CD4-positive, alpha-beta T cell treated with Interleukin-10 for 1 hour (primary cell): ENCODE measurements at places on chromosomes 1 and 21.
A peak's percentile ranks its signal among the peaks of the same experiment; 100 is the strongest.

DNA sequence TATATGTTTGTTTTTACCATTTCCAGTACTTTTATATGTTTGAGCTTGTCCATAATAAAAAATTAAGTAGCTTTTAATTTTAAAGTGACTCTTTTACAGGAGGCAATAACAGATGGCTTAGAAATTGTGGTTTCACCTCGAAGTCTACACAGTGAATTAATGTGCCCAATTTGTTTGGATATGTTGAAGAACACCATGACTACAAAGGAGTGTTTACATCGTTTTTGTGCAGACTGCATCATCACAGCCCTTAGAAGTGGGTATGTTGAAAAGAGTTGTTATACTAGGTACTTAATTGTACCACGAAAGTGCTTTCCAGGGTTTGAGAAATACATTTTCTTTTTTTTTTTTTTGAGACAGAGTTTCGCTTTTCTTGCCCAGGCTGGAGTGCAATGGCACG is 46.1 kb downstream of the RNF2 start:
- no peak for DNase-seq

DNA sequence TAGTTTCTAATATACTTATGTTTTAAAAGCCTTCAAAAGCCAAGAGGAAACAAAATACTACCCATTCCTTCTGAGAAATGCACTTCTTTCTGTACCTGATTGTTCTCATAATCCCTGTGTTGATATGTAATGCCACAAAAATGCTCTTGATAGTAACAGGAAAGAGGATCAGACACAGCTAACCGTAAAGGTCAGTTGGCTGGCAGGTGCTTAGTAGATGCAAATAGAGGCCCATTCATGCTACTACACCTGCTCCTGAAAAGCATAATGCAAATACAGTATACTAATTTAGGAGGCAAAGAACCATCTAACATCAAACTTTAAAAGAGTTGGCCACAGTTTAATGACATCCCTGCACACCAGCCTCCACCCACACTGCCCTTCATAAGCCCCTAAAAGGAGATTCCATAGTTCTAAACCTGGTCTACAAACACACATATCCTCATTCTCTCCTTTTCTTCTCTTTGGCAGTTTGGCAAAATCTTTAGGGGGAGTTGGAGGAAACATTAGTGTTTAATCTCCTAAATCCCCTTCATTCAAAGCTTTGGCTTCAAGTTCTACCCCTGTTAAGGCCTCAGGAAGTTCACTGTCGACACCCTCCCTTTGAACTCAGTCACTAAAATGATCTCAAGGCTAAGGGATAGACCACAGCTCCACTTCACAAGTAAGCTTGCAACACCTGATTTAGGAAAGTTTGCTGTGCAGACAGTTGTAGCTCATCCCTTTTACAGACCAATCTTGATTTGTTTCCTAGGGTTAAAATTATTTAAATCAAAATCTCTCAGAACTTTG is 2.9 kb upstream of the CD46 start:
- peak; percentile 27 for DNase-seq

DNA sequence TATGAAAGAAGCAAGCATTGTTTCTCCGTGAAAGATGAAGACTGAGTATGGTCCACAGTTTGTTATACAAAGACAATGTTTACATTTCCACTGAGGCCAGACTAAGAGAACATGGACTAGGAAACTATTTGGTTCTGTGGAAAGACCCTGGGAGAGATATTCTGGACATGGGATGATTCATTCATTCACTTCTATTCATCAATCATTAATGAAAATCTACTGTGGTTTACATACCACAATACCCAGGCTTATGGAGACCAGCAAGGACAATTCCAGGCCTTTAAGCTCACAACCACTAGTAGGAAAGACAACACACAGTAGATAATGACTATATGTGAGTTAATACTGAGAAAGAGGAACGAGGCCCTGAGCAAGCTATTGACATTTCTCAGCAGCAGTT is 125.4 kb downstream of the TBX15 start:
- DNase-seq = no peak

- DNase-seq = peak; percentile 24
Measured at GRCh38 chr1:19124273-19124672, 85.8 kb downstream of the UBR4 start.

GRCh38 chr1:225915538-225915991 is 8.5 kb downstream of the PYCR2 start:
- no peak for DNase-seq

DNA sequence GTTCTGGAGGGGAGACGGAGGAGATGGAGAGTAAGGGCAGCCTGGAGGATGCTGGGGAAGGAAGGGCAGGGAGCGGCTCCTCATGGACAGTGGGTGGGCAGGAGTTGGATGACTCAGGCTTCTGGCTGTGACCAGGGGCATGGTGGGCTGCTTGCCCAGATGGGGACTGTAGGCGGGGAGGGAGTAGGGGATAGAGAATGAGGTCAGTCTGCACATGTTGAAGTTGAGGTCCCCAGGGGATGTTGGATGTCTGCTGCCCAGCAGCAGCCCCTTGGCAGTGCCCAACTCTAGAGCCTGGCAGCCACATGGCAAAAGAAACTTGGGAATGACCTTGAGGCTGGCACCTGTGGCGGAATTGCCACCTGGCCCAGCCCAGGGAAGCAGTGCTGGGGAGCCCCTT is 6.4 kb downstream of the SELENON start:
- no peak for DNase-seq

DNA sequence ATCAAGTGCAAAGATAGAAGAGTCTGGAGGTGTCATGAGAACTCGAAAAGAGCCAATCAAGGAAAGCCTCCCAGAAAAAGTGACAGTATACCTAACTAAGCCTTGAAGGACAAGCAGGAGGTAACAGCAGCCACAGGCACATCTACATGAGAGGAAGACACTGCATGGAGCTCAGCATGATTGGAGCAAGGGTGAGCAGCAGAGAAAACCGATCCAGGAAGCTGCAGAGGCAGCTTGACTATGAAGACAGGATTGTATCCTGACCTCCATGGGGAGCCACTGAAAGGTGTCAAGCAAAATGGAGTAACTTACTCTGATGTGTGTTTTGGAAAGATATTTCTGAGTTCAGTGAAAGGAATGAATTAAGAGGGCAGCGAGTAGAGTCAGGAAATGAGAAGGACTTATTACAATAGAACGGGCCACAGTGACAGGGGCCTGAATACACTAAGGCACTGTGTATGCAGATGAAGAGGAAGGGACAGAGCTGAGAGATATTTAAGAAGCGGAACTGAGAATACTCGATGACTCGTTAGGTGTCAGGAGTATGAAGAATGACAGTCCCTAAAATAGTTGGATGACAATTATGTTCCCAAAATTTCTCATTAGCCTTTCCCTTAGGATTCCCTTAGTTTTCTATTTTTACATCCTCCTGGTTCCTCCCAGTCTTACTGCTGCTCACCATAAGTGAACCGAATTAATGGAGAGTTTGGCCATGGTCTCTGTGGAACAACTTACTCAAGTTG is 139.3 kb upstream of the NFIA start:
- peak; percentile 1 for DNase-seq

DNA sequence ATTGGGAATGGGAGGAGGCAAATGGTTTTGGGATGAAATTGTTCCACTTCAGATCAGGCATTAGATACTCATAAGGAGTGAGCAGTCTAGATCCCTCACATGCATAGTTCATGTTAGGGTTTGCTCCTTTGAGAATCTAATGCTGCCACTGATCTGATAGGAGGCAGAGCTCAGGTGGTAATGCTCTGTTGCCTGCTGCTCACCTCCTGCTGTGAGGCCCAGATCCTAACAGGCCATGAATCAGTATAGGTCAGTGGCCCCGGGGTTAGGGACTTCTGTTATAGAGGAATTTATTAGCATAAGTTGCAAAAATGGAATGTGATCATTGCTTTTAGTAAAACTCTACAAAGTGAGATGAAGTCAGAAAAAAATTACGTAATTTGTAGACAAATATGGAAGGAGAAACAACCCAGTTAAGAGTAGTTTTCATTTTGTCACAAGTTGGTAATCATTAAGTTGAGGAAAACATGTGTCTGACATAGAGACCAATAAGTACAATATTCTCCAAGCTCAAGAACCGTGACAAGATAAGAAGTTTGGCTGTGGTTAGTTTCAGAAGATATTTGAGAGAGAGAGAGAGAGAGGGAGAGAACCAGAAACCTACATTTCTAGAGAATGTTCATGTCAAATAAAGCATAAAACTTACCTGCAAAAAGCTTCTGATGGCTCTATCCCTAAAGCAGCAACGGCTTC is 689.7 kb upstream of the PRMT6 start:
- DNase-seq = no peak

DNA sequence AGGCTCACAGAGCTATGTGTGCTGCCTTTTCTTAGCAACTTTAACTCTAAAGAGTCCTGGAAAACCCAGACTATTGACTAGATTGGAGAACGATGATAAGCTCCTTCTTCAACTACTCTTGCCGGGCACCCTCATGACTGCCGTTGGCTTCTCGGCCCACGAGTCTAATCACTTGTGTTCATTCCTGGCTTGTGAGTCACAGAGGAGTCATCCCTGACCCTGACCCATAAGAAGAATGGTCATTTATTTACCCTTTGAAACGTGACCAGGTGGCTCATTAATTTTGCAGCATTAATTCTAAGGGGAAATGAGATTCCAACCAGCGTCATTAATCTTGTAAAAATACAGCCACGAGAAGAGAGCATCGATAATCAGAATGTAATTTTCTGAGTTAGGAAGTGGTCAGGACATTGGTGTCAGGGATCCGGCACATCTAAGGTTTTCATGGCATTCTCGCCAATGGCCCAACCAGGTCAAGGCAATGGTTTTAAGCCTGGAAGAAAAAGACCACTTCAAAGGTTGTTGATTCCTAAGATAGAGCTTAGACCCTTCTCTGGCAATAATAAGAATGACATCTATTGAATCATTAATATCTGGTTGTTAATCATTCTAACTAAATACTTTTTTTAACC is 183.6 kb upstream of the RUNX1 start:
- DNase-seq = no peak

- DNase-seq = no peak
Measured at GRCh38 chr1:243407284-243408018, 151.6 kb downstream of the SDCCAG8 start.

DNA sequence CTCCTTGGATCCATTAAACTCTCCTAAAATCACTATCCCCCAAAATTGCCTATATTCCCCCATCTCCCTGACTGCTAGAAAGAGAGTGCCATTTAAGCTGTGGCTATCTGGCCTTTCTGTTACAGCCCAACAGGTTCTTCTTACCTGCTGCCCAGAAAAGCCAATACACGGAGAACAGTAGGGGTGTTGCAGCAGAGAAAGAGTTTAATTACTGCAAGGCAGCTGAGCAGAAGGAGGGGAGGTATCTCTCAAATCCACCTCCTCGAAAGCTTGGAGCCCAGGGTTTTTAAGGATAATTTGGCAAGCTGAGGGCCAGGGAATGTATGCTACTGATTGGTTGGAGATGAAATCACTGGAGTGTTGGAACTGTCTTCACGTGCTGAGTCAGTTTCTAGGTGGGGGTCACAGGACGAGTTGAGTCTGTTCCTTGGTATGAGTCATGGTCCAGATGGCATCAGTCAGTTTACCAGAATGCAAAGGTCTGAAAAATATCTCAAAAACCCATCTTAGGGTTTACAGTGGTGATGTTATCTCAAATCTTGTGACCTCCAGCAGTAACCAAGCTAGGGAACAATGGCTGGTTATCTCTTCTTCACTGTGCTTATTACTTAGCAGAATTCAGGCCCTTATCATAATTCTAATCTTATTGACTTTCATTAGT is 89.8 kb downstream of the SMYD3 start:
- DNase-seq = no peak

GRCh38 chr1:19922015-19922688 is 1.3 kb downstream of the PLA2G2E start:
- DNase-seq = no peak

DNA sequence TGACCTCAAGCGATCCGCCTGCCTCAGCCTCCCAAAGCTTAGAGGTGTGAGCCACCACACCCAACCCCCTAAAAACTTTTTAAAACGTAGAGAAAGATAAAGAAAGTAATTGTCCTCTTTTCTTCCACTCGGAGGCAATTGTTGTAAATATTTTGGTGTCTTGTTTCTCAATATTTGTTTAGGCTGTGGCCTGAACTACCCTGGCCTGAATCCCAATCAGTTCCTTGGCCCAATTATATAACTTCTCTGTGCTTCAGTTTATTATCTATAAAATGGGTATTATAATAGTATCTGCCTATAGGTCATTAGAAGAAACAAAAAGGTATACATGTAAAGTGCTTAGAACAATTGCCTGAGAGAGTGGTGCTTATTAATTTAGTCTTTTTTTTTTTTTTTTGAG is 1.8 kb upstream of the ATP5PO start:
- DNase-seq = no peak

- DNase-seq = no peak
Measured at GRCh38 chr1:202709276-202710041, 795 bp downstream of the SYT2 start.

GRCh38 chr1:26775666-26776065 is 12.1 kb upstream of the PIGV start:
- no peak for DNase-seq

DNA sequence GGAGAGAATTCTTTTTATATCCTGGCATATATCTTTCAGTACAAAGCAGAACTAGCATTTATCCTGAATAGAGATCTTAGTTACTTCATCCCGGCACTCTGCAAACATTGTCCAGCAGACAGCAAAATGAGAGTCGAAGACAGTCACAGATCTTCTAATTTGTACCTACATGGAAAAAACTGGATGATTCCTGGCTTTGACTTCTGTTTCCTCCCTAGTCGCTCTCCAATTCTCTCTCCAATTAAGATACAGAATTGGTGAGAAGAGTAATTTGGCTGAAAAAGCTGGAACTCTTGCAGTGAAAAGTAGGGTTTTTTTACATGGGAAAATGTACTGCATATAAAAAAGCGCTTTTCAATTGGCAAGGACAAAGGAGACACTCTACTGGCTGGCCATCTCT is 151.1 kb upstream of the C8B start:
- no peak for DNase-seq

DNA sequence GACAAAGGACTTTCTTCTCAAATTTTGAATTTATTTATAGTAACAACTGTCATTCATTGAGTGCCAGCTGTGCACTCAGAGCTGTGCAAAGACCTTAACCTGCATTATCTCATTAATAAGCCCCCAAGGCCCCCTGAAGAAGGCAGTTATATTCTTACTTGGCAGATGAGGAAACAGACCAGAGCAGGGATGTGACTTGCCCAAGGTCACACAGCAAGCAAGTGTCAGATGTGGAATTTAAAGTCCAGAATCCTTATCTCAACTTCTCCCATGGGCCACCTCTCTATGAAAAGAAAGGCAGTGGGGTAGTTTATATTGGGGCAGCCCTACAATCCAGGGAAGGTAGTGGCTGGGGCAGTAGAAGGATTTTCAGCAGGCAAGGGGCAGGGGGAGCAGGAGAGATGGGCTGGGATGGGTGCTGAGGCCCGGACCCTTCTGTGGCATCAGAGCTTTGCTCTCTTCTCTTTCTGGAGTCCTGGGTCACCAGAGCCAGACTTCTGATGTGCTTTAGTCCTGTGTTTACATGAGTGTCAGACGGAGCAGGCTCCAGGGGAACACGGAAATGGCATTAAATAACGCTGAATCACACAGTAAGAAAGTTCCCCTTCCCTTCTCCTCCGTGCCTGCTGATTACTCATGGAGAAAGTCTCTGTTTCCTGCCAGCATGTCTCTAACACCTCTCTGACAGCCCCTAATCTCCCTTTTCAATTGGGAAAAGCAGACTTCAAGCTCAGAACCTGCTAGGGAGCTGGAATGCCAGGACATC is 39.5 kb downstream of the EPHB2 start:
- no peak for DNase-seq

GRCh38 chr1:114758256-114758832 is 560 bp upstream of the CSDE1 start:
- DNase-seq = no peak
